ENCODE measurements at places on chromosomes 11 and 22.

GRCh38 chr11:445765-446588 lies 4.1 kb upstream of the PTDSS2 start:
- DNase-seq: no peak

DNA sequence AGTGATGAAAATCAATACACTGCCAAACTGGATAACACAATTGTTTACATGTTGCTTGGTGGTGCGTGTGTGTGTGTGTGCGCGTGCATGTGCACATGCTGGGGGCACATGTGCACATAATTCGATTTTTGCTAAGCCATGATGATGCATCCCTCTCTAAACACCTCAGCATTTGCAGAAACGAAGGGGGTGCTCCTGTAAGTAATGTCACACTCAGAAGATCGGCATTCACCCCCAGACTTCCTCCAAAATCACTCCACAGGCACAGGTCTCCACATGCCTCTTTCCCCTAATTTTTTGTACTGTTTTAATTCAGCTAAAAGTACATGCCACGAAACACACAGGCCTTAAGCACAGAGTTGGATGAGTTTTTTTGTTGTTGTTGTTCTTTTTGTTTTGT lies 341.5 kb downstream of the SHANK2 start:
- DNase-seq: no peak

GRCh38 chr11:6320411-6321155 lies at the start of gene CAVIN3:
CAVIN3 (minus strand) TSS chr11:6320501; CDS start chr11:6320476, 25 bp downstream.
- peak; percentile 85 for DNase-seq

GRCh38 chr11:100637706-100638105 lies 49.4 kb upstream of the ARHGAP42 start:
- DNase-seq: no peak

GRCh38 chr11:67117176-67117575 lies 1.9 kb upstream of the KDM2A start:
- no peak for DNase-seq

- DNase-seq: no peak
These were observed 397.5 kb downstream of the ETS1 start for GRCh38 chr11:128189823-128190222.

DNA sequence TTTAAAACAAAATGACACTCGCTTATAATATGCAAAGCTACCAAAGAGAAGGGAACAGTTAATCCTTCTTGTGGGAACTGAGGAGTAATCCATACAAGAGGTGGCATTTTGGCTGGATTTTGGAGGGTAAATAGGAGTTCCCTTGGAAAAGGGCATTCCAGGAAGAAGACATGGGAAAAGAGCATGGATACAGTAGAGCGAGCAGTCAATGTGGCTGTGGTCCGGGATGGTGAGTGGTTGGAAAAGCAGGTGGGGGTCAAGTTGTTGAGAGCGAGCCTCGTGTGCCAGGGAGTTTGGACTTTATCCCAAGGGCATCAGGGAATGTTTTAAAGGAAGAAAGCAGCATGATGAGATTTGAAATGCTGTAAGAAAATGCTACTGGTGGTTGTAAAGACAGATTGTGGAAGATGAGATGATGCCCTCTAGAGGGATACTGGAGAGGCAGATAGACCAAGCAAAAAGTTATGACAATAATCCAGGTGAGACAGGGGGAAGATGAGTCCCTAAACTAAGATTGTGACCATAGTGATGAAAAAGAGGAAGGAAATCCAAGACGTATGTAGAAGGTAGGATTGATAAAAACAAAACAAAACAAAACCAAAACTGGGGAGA lies 3.8 kb upstream of the MMP7 start:
- no peak for DNase-seq

GRCh38 chr11:57260937-57261783 lies 24.1 kb upstream of the APLNR start:
- DNase-seq: no peak

GRCh38 chr11:72930008-72930407 lies 115.8 kb downstream of the ATG16L2 start:
- no peak for DNase-seq

DNA sequence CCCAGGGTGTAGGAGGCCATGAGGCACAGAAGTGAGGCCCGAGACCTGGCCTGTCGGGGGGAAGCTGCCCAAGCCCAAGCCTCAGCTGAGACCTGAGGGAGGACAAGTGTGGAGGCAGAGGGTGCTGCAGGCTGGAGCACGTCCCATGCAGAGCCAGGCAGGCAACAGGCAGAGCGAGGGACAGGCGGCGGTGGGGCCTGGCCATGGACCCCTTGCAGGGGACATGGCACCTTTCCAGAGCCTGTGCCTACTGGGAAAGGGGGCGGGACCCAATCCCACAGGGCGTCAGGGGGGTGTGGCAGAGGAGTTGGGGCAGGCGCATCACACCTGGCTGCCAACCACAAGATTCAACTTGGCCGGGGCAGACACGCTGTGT lies 4.3 kb downstream of the TNNI2 start:
- no peak for DNase-seq

- no peak for DNase-seq
These were observed 9.1 kb downstream of the GAL3ST1 start for GRCh38 chr22:30565341-30565740.

DNA sequence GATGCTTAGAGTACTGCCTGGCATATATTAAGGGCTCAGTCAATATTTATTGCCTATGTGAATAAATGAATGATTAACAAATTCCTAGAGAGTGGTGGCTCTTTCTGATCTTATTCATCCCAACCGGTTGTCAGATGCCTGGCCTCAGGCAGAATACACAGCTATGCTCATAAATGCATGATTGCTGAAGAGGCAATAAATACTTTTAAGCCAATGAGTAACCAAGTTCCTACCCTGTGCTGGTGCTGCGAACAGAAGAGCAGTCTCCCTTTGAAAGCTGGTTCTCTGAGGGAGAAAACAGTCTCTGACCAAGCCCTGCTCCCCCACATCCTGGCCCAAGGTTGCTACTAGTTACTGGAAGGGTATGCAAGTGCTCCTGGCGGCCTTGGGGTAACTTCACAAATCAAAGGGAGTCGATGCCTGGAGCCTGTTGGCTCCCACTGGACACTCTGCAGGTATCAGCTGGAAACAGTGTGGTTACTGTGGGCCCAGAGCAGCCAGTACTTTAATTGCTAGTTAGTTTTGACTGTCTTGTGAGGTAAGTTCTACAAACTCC lies 2.8 kb downstream of the USH1C start:
- no peak for DNase-seq

DNA sequence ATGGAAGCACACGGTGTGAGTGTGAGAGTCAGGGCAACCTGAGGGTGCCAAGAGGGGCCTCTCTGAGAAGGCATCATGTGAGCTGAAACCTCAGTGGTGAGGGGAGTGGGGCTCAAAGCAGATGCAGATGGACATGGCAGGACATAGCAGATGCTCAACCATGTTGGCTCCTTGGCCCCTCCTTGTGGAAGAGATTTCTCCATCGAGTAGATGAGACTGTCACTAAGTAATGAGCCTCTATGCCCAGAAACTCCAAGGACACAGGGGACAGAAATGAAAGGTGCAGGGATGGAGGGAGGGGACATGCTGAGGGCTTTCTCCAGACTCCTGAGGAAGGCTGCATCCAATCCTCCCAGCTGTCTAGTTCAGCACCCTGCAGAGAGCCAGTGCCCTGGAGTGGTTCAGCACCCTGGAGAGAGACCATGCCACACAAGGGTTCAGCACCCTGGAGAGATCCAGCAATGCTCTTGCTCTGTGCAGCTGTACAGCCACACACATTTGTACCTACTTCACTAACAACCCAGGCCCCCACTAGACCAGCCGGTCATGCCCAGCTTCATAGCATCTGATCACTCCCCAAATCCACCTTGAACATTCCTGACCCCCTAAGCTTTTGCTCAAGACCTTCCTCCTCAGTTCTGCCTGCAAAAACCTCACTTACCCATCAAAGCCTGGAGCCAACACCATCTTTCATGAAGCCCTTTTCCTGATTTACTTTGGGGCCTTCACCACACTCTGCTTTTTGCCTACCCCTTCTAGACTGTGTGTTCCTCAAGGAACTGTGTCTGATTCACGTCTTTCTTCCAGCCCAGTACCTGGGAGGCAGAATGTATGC lies 252.0 kb downstream of the CTTN start:
- peak; percentile 91 for DNase-seq

GRCh38 chr11:60813324-60813723 lies 28.2 kb downstream of the MS4A10 start:
- no peak for DNase-seq

- peak; percentile 42 for DNase-seq
These were observed 28.5 kb upstream of the RBX1 start for GRCh38 chr22:40922484-40923303.

DNA sequence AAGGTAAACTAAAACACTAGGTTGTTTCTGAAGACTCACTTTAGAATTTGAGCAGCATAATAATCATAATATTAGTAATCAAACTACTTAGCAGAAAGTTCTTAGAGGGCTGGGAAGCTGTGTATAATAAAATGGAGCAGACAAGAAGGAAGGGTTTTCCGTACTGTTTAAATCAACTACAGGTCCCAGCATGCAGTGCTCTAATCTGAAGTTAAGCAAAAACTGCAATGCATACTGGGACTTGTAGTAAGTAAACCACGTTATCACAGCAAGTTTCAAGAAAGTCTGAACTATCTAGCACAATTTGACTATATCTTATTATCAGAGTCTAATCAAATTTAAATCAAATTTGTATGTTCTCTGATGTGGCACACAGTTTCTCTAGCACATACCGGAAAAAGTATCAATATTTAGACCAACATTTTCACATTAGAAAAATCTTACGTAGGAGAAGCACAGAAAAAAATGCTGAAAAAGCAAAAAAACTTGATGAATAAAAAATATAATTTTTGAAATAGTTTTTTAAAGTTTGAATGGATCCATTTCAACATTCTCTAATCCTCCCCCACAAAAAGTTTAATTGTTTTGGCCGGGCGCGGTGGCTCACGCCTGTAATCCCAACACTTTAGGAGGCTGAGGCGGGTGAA lies 8.2 kb downstream of the PHF21A start:
- DNase-seq: peak; percentile 50

DNA sequence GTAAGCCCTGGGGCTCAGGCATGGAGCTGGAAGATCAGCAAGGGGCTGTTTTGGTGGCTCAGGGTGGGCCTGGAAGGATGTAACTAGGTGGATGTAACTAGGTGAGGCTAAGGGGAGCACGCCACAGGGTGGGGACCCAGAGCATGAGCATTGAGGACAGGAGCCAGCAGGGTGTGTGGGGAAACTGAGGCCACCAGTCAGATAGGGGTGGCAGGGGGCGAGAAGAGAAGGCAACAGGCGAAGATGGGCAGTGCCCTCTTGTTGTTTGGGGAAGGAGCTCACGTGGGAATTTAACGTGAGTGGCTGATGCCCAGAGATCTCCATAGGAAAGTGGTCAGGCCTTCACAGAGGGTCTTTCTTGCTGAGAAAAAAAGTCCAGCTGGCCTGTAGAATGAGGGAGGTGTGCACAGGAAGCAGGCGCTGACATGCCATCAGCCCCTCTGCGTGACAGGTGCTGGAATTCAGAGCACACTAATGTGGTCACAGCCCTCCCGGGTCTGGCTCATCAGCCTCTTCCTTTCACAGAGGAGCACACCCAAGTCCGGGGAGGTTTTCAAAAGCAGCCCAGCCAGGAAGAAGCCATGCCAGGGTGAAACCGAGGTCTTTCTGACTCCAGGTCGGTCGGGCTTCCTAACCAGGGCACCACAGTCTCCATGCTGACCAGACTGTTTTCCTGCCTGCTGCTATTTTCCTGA lies 54.6 kb upstream of the PAX6 start:
- no peak for DNase-seq

- DNase-seq: no peak
These were observed 15.1 kb downstream of the MYBPC3 start for GRCh38 chr11:47337229-47337924.

- no peak for DNase-seq
These were observed 1.6 kb upstream of the ACY3 start for GRCh38 chr11:67651976-67652781.

GRCh38 chr11:73972187-73972586 lies 10.5 kb downstream of the UCP2 start:
- no peak for DNase-seq

GRCh38 chr11:77207618-77208313 lies 79.7 kb downstream of the MYO7A start:
- no peak for DNase-seq

DNA sequence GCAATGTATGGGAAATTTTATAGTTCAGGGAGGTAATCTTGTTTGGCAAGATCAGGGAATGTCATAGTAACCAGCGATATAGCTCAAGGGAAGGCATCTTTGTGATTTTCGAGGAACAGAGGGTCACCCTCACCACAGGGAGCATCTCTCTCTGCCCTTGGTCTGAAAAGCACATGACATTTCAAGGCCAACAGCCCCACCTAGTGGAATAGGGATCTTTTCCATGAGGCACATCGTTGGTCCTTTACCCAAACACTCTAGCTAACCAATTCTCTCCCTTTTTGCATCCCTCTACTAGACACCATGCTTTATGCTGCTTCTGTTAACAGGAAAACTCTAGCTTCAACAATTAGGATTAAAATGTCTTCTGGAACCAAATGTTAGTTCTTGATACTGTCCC lies 179.0 kb downstream of the GRM5 start:
- peak; percentile 15 for DNase-seq

GRCh38 chr11:28100665-28101064 lies 7.3 kb downstream of the KIF18A start:
- DNase-seq: no peak

DNA sequence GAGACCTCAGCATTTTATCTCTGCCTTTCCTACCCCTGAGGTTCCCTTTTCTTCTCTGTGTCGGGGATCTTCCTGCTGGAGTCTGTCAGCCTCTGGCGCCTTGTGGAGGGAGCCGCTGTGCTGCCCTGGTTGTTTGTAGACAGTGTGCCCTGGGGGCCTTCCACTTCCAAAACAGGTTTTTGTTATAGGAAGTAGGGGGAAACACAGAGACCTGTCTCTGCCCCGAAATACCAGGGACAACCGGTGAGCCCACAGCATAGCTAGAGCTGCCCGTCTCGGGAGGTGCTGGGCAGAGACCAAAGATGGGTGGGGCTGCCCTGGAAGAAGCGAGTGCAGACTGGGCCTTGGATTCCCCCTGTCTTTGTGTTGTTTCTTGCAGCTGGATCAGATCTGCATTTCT lies 8.0 kb downstream of the NCAPH2 start:
- no peak for DNase-seq

GRCh38 chr11:95135880-95136279 lies 46.2 kb downstream of the ENDOD1 start:
- DNase-seq: no peak

DNA sequence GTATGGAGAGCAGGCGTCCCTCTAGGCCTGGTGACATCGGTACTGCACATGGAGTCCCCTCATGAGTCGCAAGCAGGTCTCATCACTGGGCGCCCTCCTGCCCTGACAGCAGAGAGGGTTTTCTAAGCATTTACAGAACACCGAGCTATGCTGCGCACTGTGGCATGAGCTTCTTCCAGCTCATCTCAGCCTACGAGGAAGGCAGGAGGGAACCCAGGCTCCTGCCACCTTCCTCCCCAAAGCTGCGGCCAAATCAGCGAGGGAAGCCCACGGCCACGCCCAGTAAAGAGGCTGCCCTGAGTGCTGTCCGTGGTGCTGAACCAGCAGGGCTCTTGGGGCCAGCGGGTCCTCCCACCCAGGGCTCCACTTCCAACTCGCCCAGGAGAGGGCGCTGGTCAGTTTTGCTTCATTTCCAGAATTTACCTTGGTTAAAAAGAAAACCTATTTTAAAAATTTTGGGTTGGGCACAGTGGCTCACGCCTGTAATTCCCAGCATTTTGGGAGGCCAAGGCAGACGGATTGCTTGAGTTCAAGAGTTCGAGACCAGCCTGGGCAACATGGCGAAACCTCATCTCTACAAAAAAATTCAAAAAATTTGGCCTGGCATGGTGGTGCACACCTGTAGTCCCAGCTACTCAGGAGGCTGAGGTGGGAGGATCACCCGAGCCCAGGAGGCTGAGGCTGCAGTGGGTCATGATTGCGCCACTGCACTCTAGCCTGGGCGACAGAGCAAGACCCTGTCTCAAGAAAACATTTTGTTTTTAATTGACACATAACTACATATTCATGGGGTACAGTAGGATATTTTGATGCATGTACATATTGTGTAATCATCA lies 34.2 kb downstream of the PHF21B start:
- peak; percentile 92 for DNase-seq

Measured in AG08396 (cell line).